Activated CD4-positive, alpha-beta memory T cell treated with anti-CD3 and anti-CD28 coated beads, Interleukin-2, amount 10 ng/mL, durations not matched to agents 7 days and 5 days (primary cell): ENCODE measurements at places on chromosomes 4 and X. TPM values are rescaled to one million over a fixed set of nuclear protein-coding genes. Genes with fewer than 3 reads are reported as not detected.

- peaks cover 32% of the 10 kb centered on the region for H3K27me3 ChIP-seq
- H3K4me3 ChIP-seq, result no peak overlapping the region
- H3K36me3 ChIP-seq, result no peaks in the 10 kb centered on the region
- no peaks in the 10 kb centered on the region for H3K4me1 ChIP-seq
These were observed 12.6 kb downstream of the SH3RF1 start for GRCh38 chr4:169258141-169258540.

- H3K36me3 ChIP-seq, result peaks cover 41% of the 10 kb centered on the region
- peak within 1 kb of the TSS; percentile 94 for H3K4me3 ChIP-seq
- H3K4me1 ChIP-seq, result peaks cover 31% of the 10 kb centered on the region
- peak within 1 kb of the TSS; percentile 92 for H3K27ac ChIP-seq
These were observed at the start of gene CD99 for GRCh38 chrX:2690856-2691542. CD99 (plus strand) TSS chrX:2691295; CDS start chrX:2691361, 66 bp downstream.

- no peaks in the 10 kb centered on the region for H3K27me3 ChIP-seq
- H3K36me3 ChIP-seq, result no peaks in the 10 kb centered on the region
- H3K27ac ChIP-seq, result no peak overlapping the region
- DNase-seq, result no peak
- H3K4me3 ChIP-seq, result no peak overlapping the region
These were observed 87.8 kb upstream of the NPNT start for GRCh38 chr4:105807496-105807895.

- no peak for DNase-seq
- no peaks in the 10 kb centered on the region for H3K36me3 ChIP-seq
- peak overlapping the region; percentile 13 for H3K4me3 ChIP-seq
These were observed 2183.9 kb upstream of the TENM3 start for GRCh38 chr4:180059216-180059881.

GRCh38 chrX:8520791-8521190 lies 56.2 kb downstream of the VCX3B start:
- H3K4me3 ChIP-seq, result no peak overlapping the region
- no peaks in the 10 kb centered on the region for H3K4me1 ChIP-seq
- DNase-seq, result no peak
- H3K27me3 ChIP-seq, result no peaks in the 10 kb centered on the region
- H3K27ac ChIP-seq, result no peak overlapping the region
- no peaks in the 10 kb centered on the region for H3K36me3 ChIP-seq

DNA sequence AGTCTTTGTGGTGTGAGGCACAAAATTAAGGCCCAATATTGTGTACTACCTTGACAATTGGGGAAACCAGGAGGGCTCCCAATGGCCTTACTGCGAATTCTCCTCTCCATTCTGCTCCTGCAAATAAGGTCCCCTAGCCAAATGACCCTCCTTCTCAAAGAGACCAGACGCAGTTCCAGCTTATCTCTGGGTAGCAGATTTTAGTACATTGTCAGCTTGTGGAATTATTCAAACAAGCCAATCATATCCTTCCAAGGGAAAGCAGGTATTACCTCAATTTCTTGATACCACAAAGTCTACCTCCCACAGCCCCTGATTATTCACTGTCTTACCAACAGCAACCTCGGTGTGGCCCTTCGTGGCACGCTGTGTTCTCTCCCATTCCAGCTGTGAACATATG lies 7.8 kb upstream of the ZBTB33 start:
- H3K27me3 ChIP-seq, result no peaks in the 10 kb centered on the region
- H3K27ac ChIP-seq, result no peak overlapping the region
- peaks cover 21% of the 10 kb centered on the region for H3K4me1 ChIP-seq
- peaks cover 9% of the 10 kb centered on the region for H3K36me3 ChIP-seq
- H3K4me3 ChIP-seq, result no peak overlapping the region

DNA sequence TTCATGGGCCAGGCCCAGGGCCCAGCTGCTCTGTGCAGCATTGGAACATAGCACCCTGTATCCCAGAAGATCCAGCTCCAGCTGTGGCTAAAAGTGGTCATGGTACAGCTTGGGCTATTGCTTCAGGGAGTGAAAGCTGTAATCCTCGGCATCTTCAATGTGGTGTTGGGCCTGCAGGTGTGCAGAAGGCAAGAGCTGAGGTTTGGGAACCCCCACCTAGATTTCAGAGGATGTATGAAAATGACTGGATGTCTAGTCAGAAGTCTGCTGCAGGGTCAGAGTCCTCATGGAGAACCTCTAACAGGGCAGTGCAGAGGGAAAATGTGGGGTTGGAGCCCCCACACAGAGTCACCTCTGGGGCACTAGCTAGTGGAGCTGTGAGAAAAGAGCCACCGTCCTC lies 341.7 kb downstream of the PPP3CA start:
- no peak overlapping the region for H3K27ac ChIP-seq
- H3K4me3 ChIP-seq, result no peak overlapping the region
- H3K4me1 ChIP-seq, result peaks cover 16% of the 10 kb centered on the region

DNA sequence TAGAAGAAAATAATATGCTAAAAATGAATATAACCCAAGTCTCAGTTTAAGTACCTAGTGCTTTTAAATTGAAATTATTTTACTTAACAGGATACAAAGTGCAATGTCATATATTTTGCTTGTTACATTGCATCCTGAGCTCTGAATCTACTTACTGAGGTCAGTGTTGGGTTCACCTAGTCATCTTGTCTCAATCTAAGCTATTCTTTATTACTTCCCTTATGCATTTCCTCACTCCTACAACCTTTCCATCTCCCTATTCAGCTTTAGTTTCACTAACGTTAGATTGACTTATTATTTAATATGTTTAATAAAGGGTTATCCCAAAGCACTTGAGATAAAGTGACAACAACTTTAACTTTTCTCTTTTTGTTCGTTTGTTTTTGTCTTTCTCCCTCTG lies 483.7 kb downstream of the FSTL5 start:
- no peak overlapping the region for H3K27ac ChIP-seq
- DNase-seq, result no peak
- no peaks in the 10 kb centered on the region for H3K36me3 ChIP-seq

DNA sequence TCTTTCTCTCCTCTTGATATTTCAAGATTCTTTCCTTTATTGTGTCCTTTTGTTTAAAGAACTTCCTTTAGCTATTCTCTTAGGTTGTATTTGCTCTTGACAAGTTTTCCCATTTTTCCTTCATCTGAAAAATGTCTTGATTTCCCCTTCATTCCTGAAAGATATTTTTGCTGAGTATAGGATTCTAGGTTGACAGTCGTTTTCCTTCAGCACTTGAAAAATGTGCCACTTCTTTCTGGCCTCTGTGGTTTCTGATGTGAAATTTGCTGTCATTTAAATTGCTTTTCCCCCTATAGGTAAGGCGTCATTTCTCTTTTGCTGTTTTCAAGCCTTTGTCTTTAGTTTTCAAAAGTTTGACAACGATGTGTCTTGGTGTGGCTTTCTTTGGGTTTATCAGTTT lies 23.3 kb upstream of the LAMTOR3 start:
- H3K4me1 ChIP-seq, result peaks cover 15% of the 10 kb centered on the region
- no peak overlapping the region for H3K4me3 ChIP-seq
- H3K27me3 ChIP-seq, result no peaks in the 10 kb centered on the region
- DNase-seq, result no peak
- H3K36me3 ChIP-seq, result peaks cover 68% of the 10 kb centered on the region

DNA sequence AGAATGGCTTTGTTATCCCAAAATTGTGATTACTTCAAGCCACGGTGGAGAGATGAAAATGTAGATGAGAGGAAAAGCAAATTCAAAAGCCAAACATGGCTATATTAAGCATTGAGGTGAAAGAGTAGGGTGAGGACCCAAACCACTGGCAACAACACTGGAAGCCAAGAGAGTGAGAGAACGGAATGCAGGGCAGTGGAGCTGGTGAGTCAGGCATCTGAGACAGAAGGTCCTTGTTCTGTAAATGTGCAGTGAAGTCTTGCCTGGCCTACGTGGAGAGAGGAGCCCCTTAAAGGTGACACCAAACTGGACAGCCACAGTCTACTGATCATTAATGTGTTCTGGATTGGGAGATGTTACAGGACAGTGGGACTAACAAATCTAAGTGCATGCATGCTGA lies 22.8 kb upstream of the SEC24B start:
- H3K4me3 ChIP-seq, result no peak overlapping the region
- no peaks in the 10 kb centered on the region for H3K27me3 ChIP-seq
- no peak for DNase-seq
- H3K4me1 ChIP-seq, result no peaks in the 10 kb centered on the region
- no peaks in the 10 kb centered on the region for H3K36me3 ChIP-seq

DNA sequence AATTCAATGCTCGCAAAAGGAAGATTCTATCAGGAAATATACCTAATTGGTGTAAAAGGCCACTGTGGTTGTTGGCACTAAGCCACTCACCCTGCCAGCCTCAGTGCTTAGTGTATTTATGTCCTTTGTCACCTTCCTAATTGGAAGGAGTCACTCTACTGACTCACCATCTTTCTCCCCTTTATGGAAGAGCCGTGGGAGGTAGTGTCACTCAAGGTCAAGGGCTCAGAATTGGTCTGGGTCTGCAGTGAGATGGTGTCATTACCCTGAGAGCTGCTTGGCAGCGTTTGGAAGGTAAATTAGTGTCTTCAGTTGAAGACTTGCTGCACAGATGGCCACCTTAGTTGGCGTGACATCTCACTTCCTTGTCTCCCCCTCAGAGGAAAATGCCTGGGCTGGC lies 41.7 kb upstream of the CDKN2AIP start:
- peaks cover 19% of the 10 kb centered on the region for H3K4me1 ChIP-seq
- no peaks in the 10 kb centered on the region for H3K36me3 ChIP-seq
- no peak overlapping the region for H3K4me3 ChIP-seq
- DNase-seq, result no peak

- no peak for DNase-seq
- no peak overlapping the region for H3K27ac ChIP-seq
- H3K36me3 ChIP-seq, result no peaks in the 10 kb centered on the region
- no peak overlapping the region for H3K4me3 ChIP-seq
These were observed 218.6 kb upstream of the HTR2C start for GRCh38 chrX:114365065-114365834.

GRCh38 chr4:80017125-80017854 lies 55.7 kb downstream of the ANTXR2 start:
- peaks cover 27% of the 10 kb centered on the region for H3K36me3 ChIP-seq
- H3K27me3 ChIP-seq, result no peaks in the 10 kb centered on the region
- peaks cover 26% of the 10 kb centered on the region for H3K4me1 ChIP-seq
- no peak overlapping the region for H3K4me3 ChIP-seq
- no peak for DNase-seq

- DNase-seq, result no peak
- no peaks in the 10 kb centered on the region for H3K4me1 ChIP-seq
- no peak overlapping the region for H3K27ac ChIP-seq
- no peak overlapping the region for H3K4me3 ChIP-seq
- no peaks in the 10 kb centered on the region for H3K36me3 ChIP-seq
- H3K27me3 ChIP-seq, result no peaks in the 10 kb centered on the region
These were observed 590.8 kb downstream of the SPRY1 start for GRCh38 chr4:123987408-123987807.

GRCh38 chr4:140609548-140610425 lies 41.0 kb upstream of the UCP1 start:
- H3K4me1 ChIP-seq, result no peaks in the 10 kb centered on the region
- H3K36me3 ChIP-seq, result no peaks in the 10 kb centered on the region
- H3K4me3 ChIP-seq, result no peak overlapping the region
- DNase-seq, result no peak
- peaks cover 8% of the 10 kb centered on the region for H3K27me3 ChIP-seq

CCNG2 gene
- total RNA-seq, result 48.7 TPM

GABRA4 gene
- not detected for total RNA-seq

NSG1 gene
- total RNA-seq, result 7.7 TPM

TLR6 gene
- total RNA-seq, result 5.4 TPM

AIFM1 gene
- total RNA-seq, result 41.2 TPM

ACTRT1 gene
- total RNA-seq, result not detected
